Calu3 (cell line): ENCODE measurements at places on chromosomes 13 and 19. TPM values are rescaled to one million over a fixed set of nuclear protein-coding genes. Genes with fewer than 3 reads are reported as not detected.

DNA sequence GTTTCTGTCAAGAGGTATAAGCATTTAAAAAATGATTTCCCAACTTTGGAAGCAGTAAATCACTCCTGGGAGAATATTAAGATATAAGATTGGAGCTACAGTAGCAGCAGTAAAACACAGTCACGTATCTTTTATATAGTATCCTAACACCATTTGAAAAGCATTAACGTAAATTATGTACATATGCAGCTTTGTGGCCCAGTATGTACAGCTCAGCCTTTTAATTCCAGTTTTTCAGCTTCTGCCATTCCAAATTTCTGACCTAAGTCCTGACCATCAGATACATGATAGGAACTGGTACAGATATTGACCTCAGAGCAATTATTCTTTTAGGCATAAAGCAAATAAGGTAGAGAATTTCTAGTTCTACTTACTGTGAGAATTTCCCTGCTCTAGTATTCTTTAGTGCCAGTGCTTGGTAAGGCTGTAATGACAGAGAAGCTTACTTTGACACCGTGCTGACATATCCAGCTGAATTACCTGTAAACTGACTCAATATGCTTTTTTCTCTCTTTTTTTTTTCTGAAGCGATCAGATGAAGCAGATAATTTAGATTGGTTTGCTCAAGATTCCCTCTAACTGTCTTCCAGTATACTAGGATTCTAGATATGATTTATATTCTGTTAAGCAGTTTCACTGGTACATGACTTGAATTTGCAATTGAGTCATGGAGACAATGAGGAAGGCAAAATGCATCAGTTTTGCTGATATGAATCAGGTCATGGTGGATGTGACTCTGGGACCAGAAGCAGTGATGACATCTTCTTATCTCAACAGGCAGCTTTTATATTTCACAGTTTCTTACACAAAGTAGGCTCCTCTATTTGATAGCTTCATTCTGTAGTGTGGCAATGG lies 703.6 kb downstream of the SLITRK6 start:
- DNase-seq, result no peak

DNA sequence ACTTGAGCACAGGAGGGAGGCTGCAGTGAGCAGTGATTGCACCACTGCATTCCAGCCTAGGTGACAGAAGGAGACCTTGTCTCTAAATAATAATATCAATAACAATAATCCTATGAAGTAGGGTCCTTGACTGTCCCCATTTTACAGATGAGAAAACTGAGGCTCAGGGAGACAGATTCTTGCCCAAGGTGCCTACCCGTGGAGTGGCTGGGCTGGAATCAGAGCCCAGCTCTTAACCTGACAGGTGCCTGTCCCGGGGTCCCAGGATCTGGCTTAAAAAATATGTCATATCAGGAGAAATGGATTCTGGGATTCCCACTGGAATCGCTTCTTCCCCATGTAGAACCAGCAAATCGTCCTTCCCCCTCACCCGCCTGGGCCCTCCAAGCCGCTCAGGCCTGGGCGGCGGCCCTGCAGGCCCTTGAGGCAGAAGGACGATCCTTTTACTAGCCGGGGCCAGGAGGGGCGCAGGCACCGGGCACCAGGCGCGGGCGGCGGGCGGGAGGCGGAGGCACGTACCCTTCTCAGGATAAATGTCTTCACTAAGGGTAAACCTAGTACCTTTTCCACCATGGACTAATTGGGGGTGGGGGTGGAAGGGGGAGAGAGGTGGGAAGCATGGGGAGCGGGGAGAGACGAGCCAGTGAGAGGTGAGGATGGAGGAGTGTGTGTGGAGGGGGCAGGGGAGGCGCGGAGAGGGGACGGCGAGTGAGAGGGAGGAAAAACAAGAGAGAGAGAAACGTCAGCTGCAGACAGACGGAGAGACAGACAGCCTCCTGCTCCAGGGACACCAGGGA lies 60.6 kb downstream of the COLGALT1 start:
- DNase-seq, result no peak

ZNF729 gene
- total RNA-seq, result not detected in 2 replicates

- DNase-seq, result peak; percentile 89
These were observed 13.6 kb downstream of the IER2 start for GRCh38 chr19:13163609-13164342.
